ENCODE measurements at places on chromosomes 16 and 17. TPM values are rescaled to one million over a fixed set of nuclear protein-coding genes. Genes with fewer than 3 reads are reported as not detected.

CASKIN1 gene
- total RNA-seq: not detected

KRT20 gene
- 0.83 TPM for total RNA-seq

SPNS2 gene
- total RNA-seq: 21.5 TPM

- H3K4me1 ChIP-seq: no peaks in the 10 kb centered on the region
- H3K36me3 ChIP-seq: no peaks in the 10 kb centered on the region
- no peak overlapping the region for H3K27ac ChIP-seq
- H3K4me3 ChIP-seq: no peak overlapping the region
Measured at GRCh38 chr16:3099732-3100499, 822 bp upstream of the ZSCAN10 start.

DNA sequence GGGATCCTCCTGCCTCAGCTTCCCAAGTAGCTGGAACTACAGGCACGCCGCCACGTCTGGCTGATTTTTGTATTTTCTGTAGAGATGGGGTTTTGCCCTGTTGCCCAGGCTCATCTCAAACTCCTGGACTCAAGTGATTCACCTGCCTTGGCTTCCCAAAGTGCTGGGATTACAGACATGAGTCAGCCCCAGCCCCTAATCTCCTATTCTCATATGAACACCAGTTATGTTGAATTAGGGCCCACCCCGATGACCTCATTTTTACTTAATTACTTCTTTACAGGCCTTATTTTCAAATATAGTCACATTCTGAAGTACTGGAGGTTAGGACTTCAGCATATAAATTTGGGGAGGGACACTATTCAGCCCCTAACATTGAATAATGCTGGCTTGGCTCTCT is 49.2 kb downstream of the ZNRF1 start:
- DNase-seq: no peak
- H3K4me3 ChIP-seq: no peak overlapping the region
- H3K36me3 ChIP-seq: no peaks in the 10 kb centered on the region
- peak overlapping the region; percentile 2 for H3K27ac ChIP-seq
- H3K4me1 ChIP-seq: peaks cover 6% of the 10 kb centered on the region

DNA sequence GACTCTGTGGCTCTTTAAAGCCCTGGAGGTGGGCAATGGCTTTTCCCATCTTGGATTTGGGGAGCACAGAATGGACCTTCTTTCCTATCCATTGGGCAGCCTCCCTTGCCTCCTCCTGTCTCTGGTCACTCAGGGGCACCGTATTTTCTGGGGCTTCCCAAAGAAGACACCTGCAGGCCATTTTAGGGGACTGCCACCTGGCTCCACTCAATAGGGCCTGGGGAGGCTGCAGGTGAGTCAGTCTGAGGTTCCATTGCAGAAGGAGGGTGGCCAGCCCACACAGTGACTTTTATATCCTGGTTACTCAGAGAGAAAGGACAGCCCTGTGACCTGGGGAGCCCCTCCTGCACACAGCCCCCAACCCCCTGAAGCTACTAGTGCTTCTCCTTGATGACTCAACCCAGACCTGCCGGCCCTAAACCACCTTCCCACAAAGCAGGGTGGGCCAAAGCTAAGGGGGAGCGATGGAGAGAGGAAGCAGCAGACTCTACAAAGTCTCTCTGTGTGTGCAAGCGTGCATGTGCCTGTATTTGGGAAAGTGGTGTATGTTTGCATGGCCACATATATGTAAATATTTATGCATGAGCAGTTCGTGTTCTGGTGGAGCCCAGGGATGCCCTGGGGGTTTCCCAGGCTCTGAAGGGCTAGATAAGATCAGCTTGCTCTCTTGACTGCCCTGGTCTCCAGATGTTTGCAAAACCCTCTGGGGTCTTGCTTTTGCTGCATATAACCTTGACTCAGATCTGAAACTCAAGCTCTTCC is 5.0 kb downstream of the CX3CL1 start:
- DNase-seq: no peak
- H3K4me3 ChIP-seq: no peak overlapping the region
- no peaks in the 10 kb centered on the region for H3K4me1 ChIP-seq
- H3K27ac ChIP-seq: no peak overlapping the region
- no peaks in the 10 kb centered on the region for H3K36me3 ChIP-seq

PPP1R27 gene
- total RNA-seq: not detected

DNA sequence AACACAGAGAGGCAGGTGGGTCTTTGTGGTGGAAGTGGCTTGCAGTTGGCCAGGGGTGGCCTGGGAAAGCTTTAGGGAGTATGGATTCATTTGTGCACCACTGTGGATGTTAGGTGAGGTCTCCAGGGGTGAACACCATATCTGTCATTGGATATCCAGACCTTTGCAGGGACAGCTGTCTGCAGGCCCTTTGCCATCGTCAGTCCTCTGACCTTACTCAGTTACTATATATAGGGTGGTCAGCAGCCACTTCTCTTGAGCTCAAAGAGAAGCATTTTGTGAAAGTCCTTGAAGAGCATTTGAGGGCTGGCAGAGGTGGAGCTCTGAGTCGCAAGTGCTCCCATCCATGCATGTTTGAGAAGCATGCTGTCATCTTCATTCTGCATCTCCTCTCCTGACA is 40.4 kb downstream of the TMEM11 start:
- H3K27me3 ChIP-seq: no peaks in the 10 kb centered on the region
- H3K27ac ChIP-seq: no peak overlapping the region
- no peaks in the 10 kb centered on the region for H3K36me3 ChIP-seq
- H3K4me3 ChIP-seq: no peak overlapping the region
- no peak for DNase-seq

GRCh38 chr17:55303701-55304145 is 39.0 kb downstream of the HLF start:
- peaks cover 6% of the 10 kb centered on the region for H3K4me1 ChIP-seq
- no peak overlapping the region for H3K27ac ChIP-seq
- no peaks in the 10 kb centered on the region for H3K36me3 ChIP-seq
- H3K27me3 ChIP-seq: no peaks in the 10 kb centered on the region

DNA sequence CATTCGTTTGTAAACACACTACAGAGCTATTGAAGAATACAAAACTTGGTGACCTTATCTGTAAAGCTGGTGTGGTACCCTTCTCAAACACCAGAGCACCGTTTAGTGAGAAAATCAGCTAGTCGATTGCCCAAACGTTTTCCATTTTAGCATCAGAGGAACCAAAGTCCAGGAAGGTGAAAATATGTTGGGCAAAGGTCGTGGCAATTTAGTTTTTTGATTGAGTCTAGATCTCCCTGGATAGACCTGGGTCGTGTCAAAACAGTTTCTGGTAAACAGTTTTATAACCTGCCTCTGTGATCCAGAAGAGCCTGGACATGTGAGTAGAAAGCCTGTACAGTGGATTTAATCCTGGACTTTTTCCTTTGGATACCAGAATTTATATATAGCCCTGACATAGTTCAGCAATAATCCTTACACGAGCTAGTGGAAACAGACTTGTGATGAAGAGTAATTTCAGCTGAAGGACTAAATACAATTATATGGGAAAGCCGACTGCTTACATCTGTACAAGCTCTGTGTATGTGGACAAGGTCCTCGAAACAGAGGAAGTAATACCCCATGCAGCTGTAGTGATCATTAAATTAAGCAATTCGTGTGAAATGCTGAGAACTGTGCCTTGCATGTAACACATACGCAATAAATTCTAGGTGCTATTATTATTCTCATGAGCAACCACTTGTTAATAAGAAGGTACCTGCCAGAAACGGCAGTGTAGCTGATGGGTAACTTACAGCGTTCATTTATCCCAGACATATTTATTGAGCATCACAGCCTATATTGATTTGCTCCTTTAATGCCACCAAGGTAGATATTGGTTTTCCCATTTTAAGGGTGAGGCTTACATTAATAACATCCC is 72.5 kb downstream of the MAP2K6 start:
- H3K27me3 ChIP-seq: no peaks in the 10 kb centered on the region
- no peaks in the 10 kb centered on the region for H3K36me3 ChIP-seq
- no peak overlapping the region for H3K4me3 ChIP-seq
- no peaks in the 10 kb centered on the region for H3K4me1 ChIP-seq

- no peak for DNase-seq
- no peaks in the 10 kb centered on the region for H3K4me1 ChIP-seq
- no peak overlapping the region for H3K4me3 ChIP-seq
Measured at GRCh38 chr16:48318630-48319029, 66.6 kb downstream of the SIAH1 start.

MYO15A gene
- total RNA-seq: not detected

Data from uterus (tissue), 4 donors.